ENCODE measurements at places on chromosomes 4 and X.

DNA sequence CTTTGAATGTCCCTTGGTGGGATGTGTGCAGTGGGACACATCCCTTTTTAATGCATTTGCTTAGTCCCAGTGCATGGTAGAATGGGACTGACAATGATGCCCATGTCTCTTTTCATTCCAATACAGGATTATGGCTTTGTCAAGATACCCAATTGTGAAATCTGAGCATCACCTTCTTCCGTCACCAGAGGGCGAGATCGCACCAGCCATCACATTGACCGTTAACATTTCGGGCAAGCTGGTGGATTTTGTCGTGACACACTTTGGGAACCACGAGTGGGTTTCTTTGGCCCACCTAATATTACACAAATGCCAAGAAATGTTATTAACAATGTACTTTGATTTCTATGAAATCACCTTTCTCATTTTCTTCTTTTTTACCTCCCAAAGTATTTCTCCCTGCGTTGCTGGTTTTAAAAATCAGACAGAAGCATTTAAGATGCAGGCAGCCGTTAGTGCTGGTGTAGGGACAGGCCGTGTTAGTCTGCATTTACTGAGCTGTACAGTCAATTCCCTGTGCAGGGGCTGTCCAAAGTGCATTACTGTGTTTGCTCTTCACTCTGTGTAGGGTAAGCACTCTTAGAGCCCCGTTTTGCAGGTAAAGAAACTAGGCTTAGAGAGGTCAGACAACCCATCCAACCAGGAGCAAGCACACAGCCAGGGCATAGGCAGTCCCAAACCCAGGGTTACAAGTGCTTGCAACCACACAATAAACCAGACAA lies 46.5 kb downstream of the CWH43 start:
- DNase-seq: no peak

GRCh38 chrX:86002076-86002896 lies 45.1 kb downstream of the CHM start:
- no peak for DNase-seq

DNA sequence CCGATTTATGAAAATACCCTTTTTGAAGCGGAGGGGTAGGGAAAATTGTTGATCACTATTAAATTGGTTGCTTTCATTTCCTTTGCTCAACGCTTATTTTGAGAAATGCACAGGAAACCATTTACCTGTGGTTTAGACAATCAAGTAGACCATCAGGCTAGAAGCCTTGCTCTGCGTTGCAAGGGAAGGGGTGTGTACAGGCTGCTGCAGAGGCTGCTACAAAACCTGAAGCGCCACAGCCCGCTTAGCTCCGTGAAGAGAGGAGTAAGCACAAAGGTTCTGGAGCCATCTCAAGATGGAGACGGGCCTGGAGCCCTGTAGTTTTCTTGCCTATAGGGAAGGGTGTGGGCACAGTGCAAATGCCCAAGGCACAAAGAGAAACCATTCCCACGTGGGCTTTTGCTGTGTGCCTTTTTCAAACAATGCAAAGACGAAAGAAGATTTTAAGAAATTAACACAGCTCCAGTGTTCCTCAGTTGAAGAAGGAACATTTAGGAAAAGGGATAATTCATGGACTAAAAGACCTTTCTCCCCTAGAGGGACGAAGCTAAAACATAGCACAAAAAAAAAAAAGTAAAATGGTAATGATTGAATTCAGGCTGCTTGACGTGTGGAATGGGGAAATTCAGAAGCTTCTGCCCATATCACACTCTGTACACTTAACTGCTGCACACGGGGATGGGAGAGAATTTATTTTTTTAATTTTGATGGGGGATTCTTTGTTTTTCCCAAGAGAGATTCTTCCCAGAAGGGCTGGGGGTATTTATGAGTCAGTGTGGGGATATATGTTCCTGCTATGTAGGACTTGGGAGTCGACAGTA lies 3.5 kb downstream of the TMSB4X start:
- DNase-seq: no peak

DNA sequence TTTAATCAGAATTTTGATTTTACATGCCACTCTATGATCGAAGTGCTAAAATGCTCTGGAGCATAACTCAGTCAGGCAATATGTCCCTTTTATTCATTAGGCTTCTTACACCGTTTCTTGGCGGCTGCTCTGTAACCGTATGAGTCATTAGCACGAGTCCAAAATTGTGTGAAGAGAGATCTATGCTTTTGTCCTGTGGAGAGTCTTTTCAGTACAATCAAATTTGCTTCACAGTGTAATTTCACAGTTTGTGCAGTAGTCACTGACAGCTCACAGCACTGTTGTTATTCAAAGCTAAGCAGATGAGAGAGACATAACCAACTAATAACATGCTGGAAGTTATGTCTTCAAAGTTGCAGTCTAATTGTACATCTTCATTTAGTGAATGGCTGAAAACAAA lies 167.8 kb downstream of the PCDH10 start:
- no peak for DNase-seq

DNA sequence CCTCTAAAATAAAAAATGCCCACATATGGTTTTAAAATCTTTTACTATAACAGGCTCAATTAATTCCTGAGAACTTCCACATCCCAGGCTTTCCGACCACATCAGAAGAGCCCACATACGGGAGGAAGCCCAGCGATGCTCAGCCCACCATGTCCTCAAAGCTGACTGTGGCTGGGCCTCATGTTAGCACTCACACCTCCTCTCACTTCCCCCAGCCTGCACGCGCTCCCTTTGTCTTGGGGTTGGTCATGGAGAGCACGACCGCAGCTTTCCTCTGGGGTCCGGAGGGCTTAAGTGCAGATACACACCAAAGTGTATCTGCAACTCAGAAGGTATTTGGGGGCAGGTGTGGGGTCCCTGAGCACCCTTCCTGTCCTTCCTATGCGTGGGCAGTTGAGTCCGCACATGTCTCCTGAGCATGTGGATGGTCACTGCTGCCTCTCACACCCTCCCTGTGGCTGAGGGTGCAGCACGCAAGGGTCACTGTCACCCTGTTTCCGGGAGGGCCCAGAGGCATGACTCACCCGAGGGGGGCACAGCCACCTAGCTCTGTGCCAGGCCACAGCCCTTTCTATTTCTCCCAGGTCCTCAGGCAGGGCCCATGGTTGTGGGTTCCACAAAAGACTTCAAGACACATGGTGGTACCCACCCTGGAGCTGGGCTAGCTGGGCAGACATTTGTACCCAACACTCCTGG lies 21.2 kb downstream of the WDR1 start:
- DNase-seq: no peak

DNA sequence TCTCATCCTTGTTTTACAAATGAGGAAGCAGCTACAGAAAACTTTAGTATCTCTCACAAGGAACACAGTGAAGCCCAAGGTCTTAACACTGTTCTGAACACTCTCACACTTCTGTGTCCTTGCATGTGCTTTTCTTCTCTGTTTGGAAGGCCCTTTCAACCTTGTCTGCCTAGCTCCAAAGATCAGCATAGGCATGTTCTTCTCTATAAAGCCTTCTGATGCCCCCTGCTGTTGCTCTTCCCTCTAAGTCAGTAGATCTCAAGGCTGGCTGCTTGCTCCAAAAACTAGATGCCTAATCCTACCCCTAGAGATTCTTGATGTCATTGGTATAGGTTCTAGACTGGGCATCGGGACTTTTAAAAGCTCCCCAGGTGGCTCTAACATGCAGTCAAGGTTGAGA lies 5.9 kb downstream of the APOO start:
- no peak for DNase-seq

GRCh38 chr4:128596115-128596514 lies 213.4 kb upstream of the JADE1 start:
- no peak for DNase-seq

GRCh38 chr4:53490965-53491622 lies 100.2 kb downstream of the LNX1 start:
- no peak for DNase-seq

DNA sequence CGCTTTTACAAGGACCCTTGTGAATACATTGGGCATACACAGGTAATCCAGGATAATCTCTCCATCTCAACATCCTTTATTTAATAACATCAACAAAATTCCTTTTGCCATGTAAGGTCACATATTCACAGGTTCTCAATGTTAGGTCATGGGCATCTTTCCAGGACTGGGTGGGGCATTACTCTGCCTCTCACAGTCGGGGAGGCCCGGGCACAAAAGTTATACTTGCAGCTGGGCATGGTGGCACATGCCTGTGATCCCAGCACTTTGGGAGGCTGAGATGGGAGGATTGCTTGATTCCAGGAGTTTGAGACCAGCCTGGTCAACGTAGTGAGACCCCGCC lies 93.7 kb upstream of the AP1S2 start:
- DNase-seq: no peak

DNA sequence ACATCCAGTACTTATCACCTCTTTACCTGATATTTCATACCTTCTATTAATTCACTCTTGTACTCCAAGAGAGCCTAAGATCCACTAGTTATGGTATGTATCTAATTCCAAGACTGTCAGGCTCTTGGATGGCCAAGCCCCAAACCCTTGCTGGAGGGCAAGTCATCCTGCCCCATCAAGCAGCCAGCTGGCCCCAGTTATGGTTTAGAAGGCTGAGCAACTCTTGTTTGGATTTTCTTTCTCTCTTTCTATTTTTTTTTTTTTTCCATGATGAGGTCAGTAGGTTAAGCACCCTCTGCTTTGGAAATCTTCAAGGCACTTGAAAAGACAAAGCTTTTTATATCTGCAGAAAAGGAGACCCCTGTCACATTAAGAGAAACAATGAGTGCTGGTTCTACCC lies 10.9 kb upstream of the FGF16 start:
- no peak for DNase-seq

- DNase-seq: no peak
These were observed 171.5 kb upstream of the FRG1 start for GRCh38 chr4:189769131-189769530.

DNA sequence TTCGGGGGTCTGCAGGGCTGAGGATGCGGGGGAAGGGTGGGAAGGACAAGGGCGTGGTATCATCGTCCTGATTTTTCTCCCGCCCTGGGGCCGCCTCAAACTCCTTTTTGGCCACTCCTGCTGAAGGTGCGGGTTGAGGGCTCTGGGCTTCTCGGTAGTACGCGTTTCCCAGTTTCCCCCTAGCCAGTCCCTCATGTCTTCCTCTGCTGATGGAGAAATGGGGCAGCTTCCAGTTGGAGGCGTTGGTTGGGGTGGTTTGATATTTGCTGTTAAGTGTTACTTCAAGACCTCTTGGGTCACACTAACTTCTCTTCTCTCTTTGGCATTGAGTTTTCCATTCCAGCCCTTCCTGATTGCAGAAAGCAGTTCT lies 482 bp downstream of the GSTCD start:
- DNase-seq: no peak

DNA sequence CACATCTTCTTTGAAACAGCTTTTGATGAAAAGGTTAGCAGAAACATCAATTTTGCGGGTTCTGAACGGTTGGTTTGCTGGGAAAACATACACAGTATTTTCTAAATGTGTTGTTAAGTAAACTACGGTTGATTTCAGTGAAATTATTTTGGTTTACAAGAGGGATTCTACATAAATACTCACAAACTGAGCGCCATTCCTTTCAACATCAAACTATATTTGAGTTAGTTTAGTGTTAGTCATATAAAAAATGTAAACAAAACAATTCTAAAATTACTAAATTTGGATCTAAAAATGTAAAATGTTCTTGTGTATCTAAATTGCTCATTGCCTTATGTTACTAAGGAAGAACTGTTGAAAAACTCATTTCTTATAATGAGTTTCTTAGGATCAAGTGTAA lies 425.6 kb downstream of the PCDH18 start:
- DNase-seq: no peak

DNA sequence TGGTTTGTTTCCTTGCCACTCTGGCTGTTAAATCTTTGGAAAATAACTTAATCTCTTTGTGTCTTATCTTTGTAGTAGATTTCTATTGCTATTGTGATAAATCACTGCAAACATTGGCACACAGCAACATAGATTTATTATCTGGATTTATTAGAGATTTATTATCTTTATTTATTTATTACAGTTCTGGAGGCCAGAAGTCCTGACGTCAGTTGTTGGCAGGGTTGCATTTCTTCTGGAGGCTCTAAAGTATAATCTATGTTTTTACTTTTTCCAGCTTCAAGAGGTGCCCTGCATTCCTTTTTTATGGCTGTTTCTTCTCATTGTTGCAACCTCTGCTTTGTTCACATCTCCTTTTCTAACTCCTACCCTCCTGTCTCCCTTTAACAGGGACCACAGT lies 542.8 kb downstream of the GRXCR1 start:
- no peak for DNase-seq

DNA sequence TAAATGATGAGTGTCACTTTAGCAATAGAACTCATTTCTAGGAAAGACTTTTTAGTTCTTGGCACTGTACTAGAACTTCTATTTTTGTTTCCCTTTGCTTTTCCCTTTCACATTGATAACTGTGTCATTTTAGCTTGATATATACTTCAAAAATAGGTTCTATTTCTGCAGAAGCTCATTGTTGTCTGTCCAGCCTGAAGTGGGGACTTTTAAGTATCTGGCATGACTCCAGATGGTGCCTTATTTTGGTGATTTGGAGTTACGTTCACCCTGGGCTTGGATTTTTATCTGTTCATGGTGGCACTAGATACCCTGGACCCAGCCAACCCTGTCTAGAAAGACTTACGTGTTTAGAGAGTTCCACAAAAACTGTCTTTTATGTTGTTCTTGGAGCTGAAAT lies 3.4 kb downstream of the ABHD18 start:
- DNase-seq: no peak

GRCh38 chr4:90318193-90318592 lies 191.0 kb downstream of the CCSER1 start:
- DNase-seq: no peak

DNA sequence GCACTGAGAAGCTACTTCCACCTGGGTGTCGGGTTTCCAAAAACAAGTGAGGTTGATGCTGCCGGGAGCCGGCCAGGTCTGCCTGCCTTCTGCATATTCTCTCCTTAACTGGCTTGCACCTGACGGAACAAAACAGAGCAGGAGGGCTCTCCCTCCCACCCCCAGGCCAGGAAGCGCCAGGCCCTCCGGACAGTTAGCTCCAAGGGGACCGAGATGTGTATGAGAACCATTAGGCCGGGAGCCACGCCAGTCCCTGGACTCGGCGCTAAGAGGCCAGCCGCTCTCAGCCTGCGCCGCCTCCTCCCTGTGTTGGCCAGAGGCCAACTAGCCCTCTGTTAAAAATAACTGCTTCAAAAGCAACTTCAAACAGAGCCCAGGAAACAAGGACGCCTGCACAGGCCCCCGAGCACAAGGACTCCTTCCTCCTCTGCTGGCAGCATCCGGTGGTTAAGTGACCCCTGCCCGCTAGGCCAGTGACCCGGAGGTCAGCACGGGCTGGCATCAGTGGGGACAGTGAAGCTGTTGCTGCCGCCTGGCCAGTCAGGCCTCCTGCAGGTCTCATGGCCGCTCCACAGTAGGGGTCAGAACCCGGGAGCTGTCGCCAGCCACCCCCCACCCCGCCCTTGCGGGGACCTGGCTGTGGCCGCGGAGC lies 107.9 kb downstream of the ABLIM2 start:
- DNase-seq: no peak

- DNase-seq: no peak
These were observed 783.0 kb upstream of the AADAT start for GRCh38 chr4:170872794-170873193.

- no peak for DNase-seq
These were observed 224.2 kb downstream of the STIM2 start for GRCh38 chr4:27084685-27085361.

GRCh38 chr4:5278213-5278612 lies 226.9 kb downstream of the STK32B start:
- no peak for DNase-seq

All from stimulated activated CD8-positive, alpha-beta memory T cell treated with anti-CD3 and anti-CD28 coated beads, Interleukin-4, amount 100 ng/mL, for 1 hour (primary cell).